IMR-90 (cell line): ENCODE measurements at places on chromosomes 3 and 15.

GRCh38 chr3:187315872-187316271 is 24.3 kb upstream of the MASP1 start:
- no peak for DNase-seq

DNA sequence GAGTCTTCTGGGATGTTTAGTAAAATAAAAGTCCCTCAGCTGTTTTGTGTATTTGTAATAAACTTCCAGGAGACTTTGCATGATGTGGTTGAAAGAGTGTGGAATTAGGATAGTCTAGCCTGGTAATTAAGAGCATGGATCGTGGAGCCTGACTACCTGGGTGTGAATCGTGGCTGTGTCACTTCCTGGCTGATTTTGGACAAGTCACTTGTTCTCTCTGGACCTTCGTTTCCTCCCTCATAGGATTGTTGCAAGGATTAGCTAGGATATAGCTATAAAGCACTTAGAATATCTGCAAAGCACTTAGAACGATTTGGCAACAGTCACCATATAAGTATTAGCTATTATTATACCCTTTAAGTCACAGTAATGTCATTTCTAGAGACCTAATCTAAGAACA is 40.2 kb downstream of the SLMAP start:
- peak; percentile 19 for DNase-seq

DNA sequence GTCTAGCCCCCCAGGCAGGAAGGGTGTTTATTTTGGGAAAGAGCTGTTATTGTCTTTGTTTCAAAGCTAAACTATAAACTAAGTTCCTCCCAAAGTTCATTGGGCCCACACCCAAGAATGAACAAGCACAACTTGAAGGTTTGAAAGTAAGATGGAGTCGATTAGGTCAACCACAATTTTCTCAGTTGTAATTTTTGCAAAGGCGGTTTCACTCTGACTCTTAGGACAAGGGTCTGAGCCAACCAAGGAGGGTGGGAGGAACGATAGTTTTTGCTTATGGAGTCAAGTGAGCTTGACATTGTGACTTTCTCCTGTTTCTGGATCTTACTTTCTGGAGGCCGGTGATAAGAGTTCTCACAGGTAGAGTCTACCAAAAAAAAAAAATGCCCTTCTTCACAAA is 5.8 kb upstream of the ZNF770 start:
- DNase-seq, result no peak

GRCh38 chr15:28936481-28936881 is 50.7 kb downstream of the APBA2 start:
- DNase-seq, result no peak

DNA sequence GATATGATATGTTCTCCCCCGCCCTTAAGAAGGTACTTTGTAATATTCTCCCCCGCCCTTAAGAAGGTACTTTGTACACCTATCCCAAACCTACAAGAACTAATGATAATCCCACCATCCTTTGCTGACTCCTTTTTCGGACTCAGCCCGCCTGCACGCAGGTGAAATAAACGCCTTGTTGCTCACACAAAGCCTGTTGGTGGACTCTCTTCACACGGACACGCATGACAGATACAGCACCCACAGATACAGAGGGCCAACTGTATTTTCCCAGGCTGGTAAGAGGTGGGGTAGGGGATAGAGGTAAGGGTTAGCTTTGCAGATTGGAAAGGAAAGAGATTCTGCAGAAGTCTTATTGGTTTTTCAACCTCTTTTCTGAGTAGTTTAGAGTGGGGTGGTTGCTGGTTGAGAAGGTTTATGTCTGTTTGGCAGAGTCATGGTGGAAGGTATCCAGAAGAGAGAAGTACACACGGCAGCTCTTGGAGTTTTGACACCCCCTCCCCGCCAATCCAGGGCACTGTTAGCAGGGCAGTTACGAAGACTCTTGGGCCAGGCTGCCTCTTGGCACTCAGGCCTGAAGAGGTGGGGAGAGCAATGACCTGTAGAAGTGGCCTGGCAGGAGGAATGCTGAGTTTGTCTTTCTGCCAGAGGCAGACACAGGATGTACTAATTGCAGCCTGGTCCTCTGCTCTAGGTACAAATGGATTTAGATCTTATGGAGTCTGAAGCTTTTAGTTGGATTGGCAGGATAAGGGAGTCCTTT is 36.0 kb upstream of the IDH2 start:
- DNase-seq, result no peak
